ENCODE measurements at places on chromosomes 12 and 14.

GRCh38 chr12:63967358-63968145, 123.1 kb downstream of the SRGAP1 start:
- no peak for DNase-seq

DNA sequence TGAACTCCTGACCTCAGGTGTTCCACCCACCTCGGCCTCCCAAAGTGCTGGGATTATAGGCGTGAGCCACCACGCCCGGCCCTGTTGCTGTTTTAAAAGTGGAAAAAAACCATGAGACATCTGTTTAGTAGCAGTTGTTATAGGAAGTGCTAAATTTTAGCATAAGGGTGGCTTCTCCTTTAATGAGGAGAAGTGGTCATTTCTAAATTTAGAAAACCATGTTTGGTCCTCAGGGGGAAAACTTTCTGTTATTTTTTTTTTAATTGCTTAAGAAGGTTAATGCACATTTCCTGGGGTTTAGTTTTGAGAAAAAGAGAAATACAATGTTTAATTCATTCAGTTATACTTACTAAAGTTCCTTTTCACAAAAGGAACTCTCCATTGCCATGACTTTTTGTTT, 102.1 kb downstream of the MYRFL start:
- no peak for DNase-seq

GRCh38 chr14:90968025-90968424, 92.4 kb downstream of the RPS6KA5 start:
- DNase-seq = no peak

- no peak for DNase-seq
Measured at GRCh38 chr14:32150392-32150791, 51.5 kb upstream of the RNU6-7 start.

- DNase-seq = no peak
Measured at GRCh38 chr12:5868625-5869295, 76.3 kb downstream of the ANO2 start.

DNA sequence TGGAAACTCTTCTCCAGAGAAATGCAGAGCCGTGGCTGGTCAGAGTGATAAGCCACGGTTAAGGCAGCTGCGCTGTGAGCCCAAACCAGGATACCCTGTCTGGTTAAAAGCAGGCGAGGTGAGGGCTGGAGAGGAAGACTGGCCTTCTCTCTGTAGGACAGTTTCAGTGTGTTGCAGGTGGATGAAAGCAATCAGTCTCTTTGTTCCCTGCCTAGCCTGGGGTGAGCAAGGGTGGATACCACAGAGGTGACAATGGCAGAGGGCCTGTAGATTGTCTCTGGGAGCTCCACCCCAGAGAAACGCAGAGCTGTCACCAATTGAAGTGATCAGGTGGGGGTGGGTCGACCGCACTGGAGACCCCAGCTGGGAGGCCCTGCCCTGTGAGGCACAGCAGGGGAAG, 621.9 kb downstream of the LRFN5 start:
- no peak for DNase-seq

- DNase-seq = no peak
Measured at GRCh38 chr12:11569716-11570115, 79.8 kb upstream of the ETV6 start.

DNA sequence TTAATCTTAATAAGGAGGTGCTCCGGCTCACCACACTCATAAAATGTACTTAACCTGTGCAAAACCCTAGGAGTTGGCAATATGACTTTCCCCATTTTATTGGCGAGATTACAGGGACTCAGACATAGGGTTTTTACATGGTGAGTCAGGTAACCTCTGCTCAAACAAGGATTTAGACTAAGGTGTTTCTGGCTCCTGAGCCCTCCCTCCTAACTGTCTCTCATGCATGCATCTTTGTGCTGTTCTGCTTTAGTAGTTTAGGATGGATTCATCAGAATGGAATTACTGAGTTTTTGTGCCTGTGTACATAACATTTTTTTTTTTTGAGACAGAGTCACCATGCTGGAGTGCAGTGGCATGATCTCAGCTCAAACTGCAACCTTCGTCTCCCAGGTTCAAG, 993.3 kb upstream of the TMEM132C start:
- DNase-seq = no peak

GRCh38 chr12:96241846-96242256, 47.7 kb downstream of the ELK3 start:
- DNase-seq = no peak

DNA sequence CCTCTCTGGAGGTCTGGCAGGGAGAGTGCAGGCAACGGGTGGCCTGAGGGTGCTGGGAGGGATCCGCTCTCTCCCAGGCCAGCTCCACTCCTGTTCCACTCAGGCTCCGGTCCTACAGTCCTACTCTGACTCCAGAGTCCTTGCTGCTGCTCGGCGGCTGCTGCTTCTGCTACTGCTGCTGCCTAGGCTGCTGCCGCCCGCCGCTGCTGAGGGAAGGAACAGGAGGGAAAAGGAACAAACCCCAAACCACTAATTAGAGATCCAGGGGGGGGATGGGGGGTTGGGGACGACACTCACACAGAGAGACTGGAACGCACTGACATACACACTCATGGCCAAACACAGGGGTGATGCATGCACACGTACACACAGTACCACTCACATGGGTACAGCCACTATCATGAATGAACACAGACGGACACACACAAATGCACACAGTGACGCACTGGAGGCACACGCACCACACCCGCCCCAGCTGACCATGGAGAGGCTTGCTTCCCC, at the start of gene SP7:
SP7 (minus strand) TSS at position 174 of the 501 bp plus-strand sequence. CDS start 708 bp downstream, outside the sequence.
- DNase-seq = no peak

GRCh38 chr12:76337583-76337982, 10.6 kb downstream of the BBS10 start:
- no peak for DNase-seq

DNA sequence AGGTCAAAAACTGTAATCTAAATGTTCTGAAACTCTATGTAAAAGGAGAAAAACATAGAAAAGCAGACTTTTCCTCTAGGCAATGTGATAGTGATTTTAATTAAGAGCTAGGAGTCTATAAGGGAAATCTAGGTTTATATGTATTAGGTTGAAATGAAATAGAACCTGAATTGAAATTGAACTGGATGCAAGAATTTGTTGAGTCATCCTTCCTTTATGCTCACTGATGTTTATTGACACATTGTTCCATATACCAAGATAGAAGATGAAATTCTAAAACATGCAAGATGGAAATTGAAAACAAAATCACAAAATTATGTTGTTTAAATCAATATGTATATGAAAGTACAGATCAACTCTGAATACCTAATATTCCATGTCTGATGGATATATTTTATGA, 170.4 kb upstream of the FLRT2 start:
- DNase-seq = no peak

- no peak for DNase-seq
Measured at GRCh38 chr12:114408886-114409851, 3.2 kb upstream of the TBX5 start.

DNA sequence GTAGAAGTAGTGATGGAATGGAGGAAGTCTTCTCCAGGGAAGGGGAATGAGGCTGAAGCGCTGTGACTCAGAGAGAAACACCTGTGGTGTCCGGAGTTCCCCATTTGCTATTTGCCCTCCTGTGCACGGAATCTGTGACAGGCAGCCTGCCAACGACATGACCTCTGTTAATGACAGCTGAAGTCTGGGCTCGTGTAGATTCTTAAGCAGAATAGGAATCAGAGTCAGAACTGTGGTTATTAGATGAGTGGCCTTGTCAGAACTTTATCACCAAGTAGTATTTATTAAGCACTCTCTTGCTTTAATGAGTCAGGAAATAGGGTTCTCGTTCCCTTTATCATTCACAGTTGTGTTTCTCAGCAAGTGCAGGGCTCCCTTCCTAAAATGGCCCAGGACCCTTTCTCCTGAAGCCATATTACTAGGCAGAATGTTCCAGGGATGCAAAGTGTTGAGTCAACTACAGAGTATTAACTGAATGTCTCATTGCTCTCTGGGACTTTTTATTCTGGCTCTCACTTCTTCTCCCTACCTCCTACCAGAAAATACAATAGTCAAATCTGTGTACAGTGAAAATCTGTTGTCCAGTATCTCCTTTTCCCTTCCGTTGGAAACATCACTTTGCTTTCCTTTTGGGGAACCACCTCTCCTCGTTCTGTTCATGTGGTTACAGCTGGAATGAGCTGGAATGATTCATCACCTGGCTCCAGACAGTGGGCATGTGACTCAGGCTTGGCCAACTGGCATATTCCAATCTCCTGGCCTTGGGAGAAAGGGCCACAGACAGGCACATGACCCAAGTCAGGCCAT, 77.8 kb upstream of the MAX start:
- DNase-seq = no peak
